ENCODE measurements at places on chromosomes 12 and 14.

- DNase-seq: no peak
These were observed 4.5 kb downstream of the HVCN1 start for GRCh38 chr12:110684312-110684836.

GRCh38 chr12:8917751-8918150 lies 3.4 kb downstream of the PHC1 start:
- DNase-seq: no peak

DNA sequence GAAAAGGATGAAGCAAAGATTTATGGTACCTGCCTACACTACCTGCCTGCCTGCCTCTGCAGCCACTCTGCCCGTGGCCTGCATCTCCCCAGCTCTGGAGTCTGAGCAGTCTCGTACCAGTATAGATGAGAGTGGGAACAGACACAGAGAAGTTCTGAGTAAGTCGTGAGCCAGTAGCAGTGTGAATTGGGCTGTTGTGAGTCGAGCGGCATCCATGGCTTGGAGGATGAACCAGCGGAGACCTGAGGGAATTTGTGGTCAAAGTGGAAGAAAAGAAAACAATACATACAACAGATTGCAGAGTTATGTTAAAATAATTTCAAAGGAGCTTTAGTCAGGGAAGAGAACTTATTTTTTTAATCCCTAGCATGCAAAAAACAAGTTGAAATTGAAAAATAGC lies 25.3 kb downstream of the C2CD5 start:
- no peak for DNase-seq

GRCh38 chr12:28954333-28954732 lies 194.7 kb upstream of the FAR2 start:
- no peak for DNase-seq

GRCh38 chr12:8672381-8672780 lies 9.8 kb upstream of the MFAP5 start:
- DNase-seq: no peak

DNA sequence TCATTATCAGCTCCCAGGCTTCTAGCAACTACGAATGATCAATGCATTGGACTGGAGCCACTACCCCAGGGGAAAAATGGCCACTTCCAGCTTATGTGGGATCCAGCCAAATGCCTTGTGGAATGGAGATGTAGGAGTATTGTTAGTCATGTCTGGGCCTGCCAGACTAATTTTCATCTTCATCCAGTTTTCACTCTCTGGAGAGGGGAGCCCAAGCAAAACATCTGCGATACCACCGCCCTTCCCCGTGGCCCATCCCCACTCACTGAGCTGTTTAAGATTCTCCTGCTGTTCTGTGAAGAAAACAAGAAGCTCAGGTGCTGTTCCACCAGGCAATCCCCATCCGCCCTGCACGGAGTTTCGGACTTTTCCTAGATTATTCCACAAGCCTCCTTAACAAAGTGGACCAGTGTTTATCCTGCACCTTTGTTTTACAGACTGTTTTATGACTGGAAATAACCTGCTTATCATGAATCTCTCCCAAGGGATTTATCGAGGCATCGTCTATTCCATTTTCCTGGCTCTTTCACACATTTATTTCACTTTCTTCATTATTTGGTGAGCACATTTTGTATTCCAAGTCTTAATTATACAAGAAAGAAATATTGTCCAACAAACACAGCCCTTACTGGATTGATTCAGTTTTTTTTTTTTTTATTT lies 35.5 kb upstream of the MAX start:
- no peak for DNase-seq

GRCh38 chr14:60094306-60094897 lies 2.7 kb downstream of the PCNX4 start:
- DNase-seq: peak; percentile 20

- DNase-seq: no peak
These were observed 23.7 kb downstream of the SEL1L start for GRCh38 chr14:81509838-81510452.

DNA sequence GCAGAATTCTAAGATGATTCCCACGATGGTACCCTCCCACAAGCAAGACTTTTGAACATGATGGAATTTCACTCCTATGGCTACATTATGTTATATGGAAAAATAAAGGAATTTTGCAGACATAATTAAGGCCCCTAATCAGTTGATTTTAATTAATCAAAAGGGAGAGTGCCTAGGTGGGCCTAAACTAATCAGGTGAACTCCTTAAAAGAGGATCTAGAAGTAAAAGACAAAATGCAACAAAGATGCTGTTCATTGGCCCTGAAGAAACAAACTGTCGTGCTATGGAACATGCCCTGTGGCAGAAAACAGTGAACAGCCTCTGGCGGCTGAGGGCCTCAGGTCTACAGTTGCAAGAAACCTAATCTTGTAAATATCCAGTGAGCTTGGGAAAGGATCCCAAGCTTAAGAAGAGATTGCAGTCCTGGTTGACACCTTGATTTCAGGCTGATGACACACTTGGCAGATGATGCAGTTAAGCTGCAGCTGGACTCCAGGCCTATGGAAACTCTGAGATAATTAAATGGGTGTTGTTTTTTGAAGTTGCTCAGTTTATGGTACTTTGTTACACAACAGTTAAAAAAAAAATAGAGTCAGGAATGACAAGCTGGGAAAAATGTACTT lies 13.8 kb downstream of the TMCC3 start:
- DNase-seq: no peak

- DNase-seq: no peak
These were observed 3.2 kb upstream of the TUBA1C start for GRCh38 chr12:49261721-49262120.

- no peak for DNase-seq
These were observed 85.8 kb downstream of the CAND1 start for GRCh38 chr12:67354966-67355365.

DNA sequence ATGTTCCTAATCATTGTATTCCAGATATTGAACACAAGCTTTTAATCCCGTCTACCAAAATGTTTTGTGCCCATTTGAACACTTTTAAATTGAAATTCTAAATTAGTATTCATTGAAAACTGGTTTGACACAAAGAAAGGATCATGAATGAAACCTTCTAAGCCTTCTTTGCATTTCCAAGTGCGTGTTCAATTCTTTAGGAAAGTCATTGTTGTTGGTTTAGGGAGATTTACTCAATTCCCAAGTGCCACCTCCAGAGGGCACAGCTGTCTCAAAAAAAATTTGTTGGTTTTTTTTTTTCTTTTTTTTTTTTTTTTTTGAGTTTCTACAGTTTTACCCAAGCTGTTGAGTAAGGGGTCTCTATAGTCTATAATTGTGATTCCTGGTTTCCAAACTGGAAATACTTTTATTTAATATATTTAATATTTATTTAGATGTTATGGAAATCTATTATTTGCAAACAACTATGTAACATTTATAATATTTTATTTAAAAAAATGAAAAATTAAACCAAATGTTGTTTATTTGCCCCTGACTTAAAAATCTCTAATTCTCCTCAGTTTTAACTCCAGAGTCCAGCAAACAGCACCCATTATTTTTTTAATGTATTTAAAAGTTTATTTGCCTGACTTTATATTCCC lies 79.9 kb downstream of the NEDD1 start:
- no peak for DNase-seq

DNA sequence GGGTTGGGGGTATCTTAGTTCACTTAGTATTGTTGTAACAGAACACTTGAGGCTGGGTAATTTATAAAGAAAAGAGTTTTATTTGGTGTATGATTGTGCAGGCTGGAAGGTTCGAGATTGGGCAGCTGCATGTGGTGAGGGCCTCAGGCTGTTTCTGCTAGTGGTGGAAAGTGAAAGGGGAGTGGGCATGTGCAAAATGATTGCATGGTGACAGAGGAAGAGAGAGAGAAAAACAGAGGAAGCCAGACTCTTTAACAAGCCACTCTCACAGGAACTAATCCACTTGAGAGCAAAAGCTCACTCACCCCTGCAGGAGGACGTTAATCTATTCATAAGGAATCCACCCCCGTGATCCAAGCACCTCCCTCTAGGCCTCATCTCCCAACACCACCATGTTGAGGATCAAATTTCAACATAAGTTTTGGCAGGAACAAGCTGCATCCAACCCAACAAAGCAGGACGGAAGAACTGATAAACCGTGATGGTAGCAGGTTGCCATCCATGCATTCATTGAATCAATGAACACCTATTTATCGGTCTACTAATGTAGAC lies 165.0 kb upstream of the GZMB start:
- DNase-seq: no peak

DNA sequence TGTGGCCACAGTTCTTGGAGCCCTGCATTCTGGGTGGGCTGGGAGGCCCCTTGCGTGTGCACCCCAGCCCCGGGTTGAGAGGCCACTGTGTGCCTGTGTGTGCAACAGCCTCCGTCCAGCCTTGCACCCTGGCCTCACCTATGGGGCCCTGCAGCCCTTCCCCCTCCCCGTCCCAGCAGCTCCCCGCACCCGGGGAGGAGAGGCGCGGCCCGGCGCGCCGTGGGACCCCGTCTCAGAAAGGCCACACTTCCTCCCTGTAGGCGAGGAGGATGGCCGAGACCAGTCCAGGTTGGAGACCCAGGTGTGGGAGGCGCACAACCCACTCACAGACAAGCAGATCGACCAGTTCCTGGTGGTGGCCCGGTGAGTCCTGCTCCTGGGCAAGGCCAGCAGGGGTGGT lies 16.6 kb upstream of the CRIP2 start:
- DNase-seq: no peak

- no peak for DNase-seq
These were observed 241.3 kb upstream of the GRIP1 start for GRCh38 chr12:66920205-66920604.

DNA sequence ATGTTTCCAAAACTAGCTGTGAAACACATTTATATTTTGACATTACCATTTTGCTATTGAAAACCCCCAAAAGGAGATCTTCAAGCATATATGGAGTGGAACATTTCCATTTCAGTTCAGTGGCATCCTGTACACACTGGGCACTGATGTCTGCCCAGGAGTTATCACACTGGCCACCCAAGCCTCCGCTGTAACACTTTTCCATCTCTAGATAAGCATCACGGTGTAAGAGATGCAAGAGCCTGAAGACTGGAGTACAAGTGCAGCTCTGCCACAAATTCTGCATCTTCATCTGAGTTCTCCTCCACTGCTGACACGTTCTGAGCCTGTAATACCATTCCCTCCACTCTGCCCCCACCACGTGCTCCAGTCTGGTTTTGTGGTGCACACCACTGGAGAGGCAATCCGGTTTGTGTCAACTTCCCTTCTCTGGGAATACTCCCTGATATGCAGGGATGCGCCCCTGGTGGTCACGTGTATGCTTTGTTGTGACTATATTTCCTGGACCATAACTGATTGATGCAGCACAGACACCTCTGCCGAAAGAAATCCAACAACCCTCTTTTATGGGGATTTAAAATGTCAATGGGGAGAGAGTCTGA lies 12.7 kb downstream of the SPTLC2 start:
- no peak for DNase-seq

- DNase-seq: no peak
These were observed 109.9 kb downstream of the PTCSC3 start for GRCh38 chr14:36066636-36067035.

DNA sequence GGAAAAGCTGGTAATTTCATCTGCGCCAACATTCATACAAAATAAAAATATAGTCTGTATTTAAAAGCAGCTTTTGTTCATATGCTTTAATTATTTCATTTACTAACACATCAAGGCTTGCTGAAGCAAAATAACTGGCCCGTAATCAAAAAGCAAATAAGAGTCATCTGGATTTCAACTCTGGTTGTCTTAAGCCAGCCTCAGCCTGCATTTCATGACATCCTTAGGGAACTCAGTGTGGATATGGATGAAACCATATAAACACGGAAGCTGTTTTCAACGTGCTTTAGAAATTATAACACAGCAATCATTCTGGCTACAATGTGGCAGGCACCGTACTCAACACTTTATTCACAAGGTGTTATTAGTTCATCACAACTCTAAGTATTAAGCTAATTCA lies 852 bp downstream of the COX16 start:
- no peak for DNase-seq

GRCh38 chr14:102927346-102927877 lies 4.9 kb downstream of the AMN start:
- no peak for DNase-seq
